Smooth muscle cell of the coronary artery (primary cell): ENCODE measurements at places on chromosomes 12 and 14. TPM values are rescaled to one million over a fixed set of nuclear protein-coding genes. Genes with fewer than 3 reads are reported as not detected.

The DAAM1 gene
- 8.8 and 60.4 TPM in 2 replicates for total RNA-seq

The C1R gene
- 82.7 and 516 TPM in 2 replicates for total RNA-seq

The TRIAP1 gene
- 14.6 and 24.8 TPM in 2 replicates for total RNA-seq

The NUAK1 gene
- 11.0 and 75.3 TPM in 2 replicates for total RNA-seq

The LBHD2 gene
- total RNA-seq, result not detected in 2 replicates

The NPAS3 gene
- total RNA-seq, result 0.08 and 1.1 TPM in 2 replicates

The GUCY2C gene
- total RNA-seq, result not detected in 2 replicates

The PTGER2 gene
- 0.60 and 1.3 TPM in 2 replicates for total RNA-seq

The ENDOU gene
- 0.15 TPM in 1 of 2 replicates, not detected in the other for total RNA-seq

The NANOG gene
- total RNA-seq, result not detected in 2 replicates
